ENCODE measurements at places on chromosomes 2 and 18.

- peak; percentile 79 for DNase-seq
Measured at GRCh38 chr18:37987901-37988300, 422.3 kb upstream of the CELF4 start.

GRCh38 chr2:212032032-212032431 lies 506.6 kb downstream of the ERBB4 start:
- no peak for DNase-seq

DNA sequence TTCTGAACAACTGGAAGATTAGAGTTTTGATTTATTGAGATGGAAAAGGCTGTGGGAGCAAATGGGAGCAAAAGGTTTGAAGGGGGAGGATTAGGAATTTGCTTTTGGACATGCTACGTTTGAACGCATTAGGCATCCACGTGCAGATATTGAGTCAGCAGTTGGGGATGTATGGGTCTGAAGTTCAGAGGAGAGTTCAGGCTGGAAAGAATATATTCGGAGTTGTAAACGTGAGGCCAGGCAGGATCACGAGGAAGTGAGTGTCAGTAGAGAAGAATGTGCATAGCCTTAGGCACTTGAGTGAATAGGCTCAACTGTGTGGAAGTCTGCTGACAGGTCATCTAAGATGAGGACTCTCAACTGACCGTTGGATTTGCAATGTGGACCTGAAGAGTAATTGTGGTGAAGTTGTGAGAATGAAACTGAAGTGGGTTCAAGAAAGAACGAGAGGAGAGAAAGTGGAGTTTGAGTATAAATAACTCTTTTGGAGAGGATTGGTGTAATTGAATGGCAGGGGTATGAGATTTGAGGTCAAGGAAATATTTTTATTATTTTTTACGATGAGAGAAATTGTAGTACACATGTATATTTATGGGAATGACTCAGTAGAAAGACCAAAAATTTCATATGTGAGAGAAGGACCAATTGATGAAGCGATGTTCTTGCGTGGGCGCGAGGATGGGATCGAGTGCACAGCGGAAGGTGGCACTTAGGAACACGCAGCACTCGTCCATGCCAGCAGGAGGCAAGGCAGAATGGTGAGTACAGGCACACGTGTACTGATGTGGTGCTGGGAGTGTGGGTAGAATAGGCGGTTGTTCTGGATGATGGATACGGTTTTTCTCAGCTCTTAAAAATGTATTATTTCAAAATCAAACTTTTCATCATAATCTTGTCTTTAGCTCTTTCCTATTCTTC lies 40.5 kb upstream of the POLE4 start:
- no peak for DNase-seq

GRCh38 chr2:10909050-10909995 lies 2.4 kb upstream of the KCNF1 start:
- peak; percentile 51 for DNase-seq

DNA sequence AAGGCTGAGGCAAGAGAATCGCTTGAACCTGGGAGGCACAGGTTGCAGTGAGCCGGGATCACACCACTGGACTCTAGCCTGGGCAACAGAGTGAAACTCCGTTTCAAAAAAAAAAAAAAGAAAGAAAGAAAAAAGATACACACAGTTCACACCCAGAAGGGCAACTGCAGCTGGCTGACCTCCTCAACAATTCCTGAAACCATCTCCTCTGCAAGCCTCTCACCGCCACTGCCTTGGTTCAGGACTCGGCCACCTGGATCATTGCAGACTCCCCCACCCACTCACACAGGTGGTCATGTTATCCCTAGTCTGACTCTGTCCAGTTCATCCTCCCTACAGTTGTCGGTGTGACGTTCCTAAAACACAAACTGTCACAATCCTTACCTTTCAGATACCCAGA lies 2.2 kb downstream of the CYS1 start:
- DNase-seq = no peak

GRCh38 chr2:147500819-147501395 lies 343.9 kb upstream of the ACVR2A start:
- DNase-seq = no peak

GRCh38 chr2:15939556-15939853 lies 845 bp upstream of the MYCN start:
- DNase-seq = no peak
